ENCODE measurements at places on chromosomes 13 and 19.

DNA sequence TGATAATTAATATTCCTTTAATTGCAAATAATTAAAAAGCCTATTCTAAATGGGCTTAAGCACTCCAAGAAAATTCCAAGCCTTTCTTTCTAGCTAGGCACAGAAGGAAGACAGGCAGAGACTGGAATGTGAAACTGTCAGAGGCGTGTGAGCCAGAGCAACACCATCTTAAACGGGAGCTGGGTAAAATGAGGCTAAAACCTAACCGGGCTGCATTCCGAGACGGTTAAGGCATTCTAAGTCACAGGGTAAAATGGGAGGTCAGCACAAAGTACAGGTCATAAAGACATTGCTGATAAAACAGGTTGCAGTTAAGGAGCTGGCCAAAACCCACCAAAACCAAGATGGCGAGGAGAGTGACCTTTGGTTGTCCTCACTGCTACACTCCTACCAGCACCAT lies 300.4 kb downstream of the SLITRK6 start:
- DNase-seq = no peak

DNA sequence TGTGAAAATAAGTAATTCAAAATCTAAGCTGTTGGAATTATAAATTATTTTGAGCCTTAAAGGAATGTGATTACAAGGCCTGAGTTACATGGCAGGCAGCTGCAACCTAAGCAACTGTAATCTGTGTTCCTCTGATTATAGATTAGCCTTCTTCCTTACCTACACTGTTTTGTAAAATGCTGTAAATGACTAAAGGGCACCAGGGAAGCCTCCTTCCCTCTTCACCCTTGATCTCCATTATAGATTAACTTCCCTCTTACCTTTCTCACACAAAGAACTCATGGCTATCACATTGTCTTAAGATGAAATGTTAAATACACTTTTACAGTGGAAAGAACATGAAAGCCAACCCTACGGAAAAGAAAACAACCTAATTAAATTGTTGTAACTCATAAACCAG lies 423.7 kb upstream of the KLF12 start:
- no peak for DNase-seq

DNA sequence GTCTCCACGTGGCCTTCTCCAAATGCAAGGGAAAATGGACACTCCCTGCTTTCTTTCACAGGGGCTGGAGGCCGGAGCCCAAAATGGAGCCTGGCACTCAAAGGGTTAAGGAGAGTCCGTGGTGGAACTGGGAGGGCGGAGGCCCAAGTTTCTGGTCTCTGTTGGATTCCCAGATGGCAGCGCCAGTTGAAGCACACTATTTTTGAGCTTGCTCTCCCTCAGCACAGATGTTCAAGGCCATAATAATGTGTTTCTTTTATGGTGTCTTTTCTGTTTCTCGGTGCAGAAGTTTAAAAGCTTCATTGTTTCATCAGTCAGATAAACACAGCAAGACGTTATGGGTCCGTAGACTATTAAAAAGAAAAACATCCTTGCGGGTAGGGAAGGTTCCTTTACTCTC lies 67.6 kb downstream of the TNFRSF19 start:
- DNase-seq = no peak

DNA sequence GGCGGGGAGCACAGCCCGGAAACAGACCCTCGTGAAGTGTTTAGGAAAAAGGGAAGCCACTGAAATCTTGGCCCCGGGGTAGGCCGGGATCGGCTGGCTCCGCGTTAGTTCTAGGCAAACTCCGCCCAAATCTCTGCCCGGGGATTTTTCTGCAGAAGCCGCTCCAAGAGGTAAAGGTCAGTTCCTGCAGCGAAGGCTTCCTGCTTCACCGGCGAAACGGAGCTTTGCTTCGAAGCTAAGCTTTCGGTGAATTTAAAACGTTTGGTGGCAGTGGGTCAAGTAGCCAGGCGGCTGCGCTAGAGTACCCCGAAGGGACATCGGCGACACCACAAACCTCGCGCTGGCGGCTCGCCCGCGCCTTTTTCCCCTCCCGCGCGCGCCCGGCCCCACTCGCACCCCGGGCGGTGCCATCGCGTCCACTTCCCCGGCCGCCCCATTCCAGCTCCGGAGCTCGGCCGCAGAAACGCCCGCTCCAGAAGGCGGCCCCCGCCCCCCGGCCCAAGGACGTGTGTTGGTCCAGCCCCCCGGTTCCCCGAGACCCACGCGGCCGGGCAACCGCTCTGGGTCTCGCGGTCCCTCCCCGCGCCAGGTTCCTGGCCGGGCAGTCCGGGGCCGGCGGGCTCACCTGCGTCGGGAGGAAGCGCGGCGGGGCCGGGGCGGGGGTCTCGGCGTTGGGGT lies 441 bp downstream of the GJB2 start:
- no peak for DNase-seq

GRCh38 chr13:46846726-46847125 lies 49.8 kb upstream of the ESD start:
- DNase-seq = no peak

GRCh38 chr19:13154911-13155471 lies 4.8 kb downstream of the IER2 start:
- no peak for DNase-seq

- DNase-seq = no peak
Observed at GRCh38 chr13:23865026-23865425, 24.2 kb downstream of the MIPEP start.

- DNase-seq = no peak
Observed at GRCh38 chr19:40356681-40357595, 8.4 kb downstream of the PLD3 start.

- DNase-seq = no peak
Observed at GRCh38 chr19:7694499-7694898, 7.4 kb downstream of the FCER2 start.

DNA sequence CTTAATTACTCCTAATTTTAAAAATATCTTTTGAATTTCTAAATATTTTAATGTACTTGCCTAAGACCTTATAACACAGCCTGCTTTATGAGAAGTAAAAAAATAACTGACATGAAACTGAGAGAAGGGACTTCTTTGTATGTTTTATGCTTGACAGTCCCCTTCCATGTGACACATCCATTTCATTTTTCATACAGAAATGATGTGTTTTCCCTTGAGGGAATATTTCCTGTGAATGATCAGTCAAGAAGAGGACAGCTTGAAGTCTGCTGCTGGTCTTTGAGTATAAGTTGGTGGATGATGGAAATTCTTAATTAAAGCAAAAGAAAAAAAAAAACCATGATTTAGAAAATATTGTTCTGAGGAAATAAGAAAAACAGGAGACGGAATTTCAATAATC lies 230.4 kb upstream of the KLHL1 start:
- DNase-seq = no peak

DNA sequence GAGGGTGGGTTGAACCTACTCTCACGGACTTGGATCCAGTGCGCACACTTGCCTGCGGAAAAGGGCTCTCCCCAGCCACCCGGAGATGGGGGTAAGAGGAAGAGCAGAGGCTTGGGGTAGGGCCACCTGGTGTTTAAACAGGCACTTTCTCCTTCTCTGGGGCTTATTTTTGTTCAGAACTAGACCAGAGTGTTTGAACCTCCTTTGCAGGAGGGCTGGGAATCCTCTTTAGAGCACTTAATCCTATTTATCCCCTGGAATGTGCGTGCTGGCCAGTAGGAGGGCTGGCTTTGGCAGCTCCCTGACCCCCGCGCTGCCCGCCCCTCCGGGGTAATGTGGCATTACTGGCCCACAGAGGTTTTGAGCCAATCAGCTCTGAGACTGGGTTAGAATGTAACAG lies 2.0 kb downstream of the RGS9BP start:
- DNase-seq = no peak

DNA sequence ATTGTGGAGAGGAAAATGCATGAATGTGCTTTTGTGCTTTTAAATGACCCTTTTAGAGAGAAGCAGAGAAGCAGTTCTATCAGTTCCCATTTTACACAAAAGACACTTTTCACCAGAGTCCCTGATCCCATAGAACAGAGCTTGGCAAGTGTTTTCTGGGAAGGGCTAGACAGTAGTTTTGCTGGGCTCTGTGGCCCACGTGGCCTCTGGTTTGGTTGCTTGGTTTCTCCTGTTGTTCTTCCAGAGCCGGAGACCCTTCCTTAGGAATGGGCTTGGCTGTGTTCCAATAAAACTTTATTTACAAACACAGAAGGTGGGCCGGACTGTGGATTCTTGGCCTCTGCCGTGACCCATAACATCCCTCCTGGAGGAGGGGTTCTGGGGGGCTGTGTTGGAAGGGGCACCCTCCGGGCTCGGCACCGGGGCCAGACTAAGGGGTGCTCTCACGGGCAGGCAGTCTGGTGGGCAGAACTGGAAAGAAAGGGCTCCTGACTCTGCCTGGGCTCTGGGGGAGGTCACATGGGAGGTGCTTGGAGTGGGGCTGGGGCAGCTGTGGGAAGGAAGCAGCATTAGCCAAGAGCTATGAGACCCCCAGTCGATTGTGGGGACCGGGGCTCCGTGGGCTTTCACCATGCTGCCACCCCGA lies 3.2 kb downstream of the SPPL2B start:
- peak; percentile 27 for DNase-seq

GRCh38 chr13:91661692-91662490 lies 263.5 kb downstream of the GPC5 start:
- DNase-seq = no peak

- DNase-seq = no peak
Observed at GRCh38 chr13:80389073-80390038, 48.4 kb upstream of the SPRY2 start.

DNA sequence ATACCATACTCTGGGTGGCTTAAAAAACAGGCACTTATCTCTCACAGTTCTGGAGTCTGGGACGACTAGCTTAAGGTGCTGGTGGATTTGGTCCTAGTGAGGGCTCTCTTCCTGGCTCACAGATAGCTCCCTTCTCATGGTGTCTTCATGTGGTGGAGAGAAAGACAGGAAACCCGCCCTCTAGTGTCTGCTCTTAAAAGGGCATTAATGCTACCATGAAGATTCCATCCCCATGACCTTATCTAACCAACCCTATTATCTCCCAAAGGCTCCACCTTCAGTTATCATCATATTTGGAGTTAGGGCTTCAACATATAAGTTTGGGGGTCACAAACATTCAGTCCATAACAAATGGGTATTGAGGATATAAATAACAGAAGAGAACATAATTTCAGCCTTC lies 139.4 kb downstream of the HS6ST3 start:
- no peak for DNase-seq

- no peak for DNase-seq
Observed at GRCh38 chr19:39240421-39240820, 4.4 kb downstream of the IFNL3 start.

DNA sequence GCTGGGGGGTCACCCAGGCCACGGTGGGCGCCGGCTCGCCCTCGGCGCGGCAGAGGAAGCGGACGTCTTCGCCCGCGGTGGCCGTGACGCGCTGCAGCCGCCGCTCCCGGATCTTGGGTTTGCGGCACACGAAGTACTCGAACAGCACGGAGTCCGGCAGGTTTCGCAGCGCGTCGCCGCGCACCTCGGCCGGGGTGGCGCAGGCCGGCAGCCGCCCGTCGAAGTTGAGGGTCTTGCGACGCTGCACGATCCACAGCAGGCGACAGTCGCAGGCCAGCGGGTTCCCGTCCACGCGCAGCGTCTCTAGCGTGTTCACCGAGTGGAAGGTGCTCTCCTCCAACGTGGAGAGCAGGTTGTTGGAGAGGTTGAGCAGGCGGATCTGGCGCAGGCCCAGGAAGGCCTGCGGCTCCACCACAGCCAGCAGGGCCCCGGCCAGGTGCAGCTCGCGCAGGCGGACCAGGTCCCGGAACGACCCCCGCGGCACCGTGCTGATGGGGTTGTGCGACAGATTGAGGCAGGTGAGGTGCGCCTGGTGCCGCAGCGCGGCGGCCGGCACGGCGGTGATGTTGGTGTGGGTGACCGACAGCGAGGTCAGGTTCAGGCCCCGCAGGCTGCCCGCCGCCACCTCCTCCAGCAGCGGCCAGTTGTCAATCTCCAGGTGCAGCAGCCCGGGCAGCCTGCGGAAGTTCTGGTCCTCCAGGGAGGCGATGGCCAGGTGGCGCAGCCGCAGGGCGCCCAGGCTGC lies 8.6 kb upstream of the PEAK3 start:
- DNase-seq = no peak

DNA sequence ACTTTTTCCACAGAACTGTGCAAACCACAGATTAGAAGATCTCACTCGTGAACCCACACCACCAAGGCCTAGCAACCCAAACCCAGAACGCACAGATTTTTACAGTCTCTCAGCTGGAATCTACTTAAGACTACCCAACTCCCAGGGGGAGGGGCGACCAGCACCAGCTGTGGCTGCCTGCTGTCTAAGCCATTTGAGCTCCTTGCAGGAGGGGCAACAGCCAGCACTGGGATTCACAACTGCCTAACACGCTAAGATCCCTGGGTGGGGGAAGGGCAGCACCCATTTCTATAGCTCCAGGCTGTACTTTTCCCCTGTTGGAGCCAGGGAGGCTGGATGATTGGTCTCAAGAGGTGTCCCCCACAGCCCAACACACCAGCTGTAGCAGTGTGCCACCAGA lies 368.8 kb downstream of the SUCLA2 start:
- DNase-seq = no peak

DNA sequence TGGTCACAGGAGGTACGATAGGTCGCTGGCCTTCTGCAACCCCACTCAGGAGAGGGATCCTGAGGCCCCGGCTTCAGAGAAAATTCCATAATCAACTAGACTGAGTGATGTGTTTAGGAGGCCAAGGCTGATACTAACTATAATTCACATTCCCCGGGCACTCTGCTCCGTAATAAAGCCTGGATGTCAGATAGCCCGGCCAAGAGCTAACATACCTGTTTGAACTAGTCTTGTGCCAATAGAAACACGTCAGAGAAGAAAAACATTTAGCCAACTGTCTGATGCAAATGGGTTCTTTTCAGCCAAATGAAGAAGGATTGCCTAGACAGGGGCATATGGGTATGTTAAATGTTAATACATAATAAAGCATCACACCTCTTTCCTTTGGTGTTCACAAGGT lies 204.2 kb downstream of the TSHZ3 start:
- no peak for DNase-seq

DNA sequence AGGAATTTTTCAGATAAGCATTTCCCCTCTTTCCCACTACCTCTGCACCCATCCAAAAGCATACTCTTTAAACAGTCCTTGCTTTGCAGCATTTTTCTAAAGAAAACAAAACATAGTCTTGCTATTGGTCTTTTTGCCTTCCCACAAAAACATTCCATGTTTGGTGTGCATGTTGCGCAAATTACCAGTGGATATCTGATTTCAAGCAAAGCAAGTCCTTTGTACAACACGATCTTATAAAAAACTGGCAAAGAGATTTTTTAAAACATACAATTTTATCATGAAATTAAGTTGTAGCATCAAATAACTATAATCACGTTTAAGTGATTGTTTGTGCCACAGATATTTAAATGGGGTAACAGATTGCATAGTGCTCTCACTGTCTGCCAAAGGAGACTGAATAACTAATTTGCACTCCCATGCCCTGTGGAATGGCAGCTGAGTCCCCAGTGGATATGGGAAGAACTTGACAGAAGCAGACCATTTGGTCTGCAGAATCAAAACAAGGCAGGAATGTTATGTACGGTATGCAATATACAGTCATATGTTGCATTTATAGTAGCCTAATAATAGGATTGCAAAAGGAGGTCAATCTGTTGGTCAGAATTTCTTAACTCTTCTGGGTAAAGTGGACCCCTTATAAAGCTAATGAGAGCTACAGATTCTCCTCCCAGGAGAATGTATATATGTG lies 285.7 kb downstream of the TBC1D4 start:
- DNase-seq = no peak
